ENCODE measurements at places on chromosomes 5 and 9. TPM values are rescaled to one million over a fixed set of nuclear protein-coding genes. Genes with fewer than 3 reads are reported as not detected.

SPINK14 gene
- not detected for total RNA-seq

FAM219A gene
- 12.1 TPM for total RNA-seq

DNA sequence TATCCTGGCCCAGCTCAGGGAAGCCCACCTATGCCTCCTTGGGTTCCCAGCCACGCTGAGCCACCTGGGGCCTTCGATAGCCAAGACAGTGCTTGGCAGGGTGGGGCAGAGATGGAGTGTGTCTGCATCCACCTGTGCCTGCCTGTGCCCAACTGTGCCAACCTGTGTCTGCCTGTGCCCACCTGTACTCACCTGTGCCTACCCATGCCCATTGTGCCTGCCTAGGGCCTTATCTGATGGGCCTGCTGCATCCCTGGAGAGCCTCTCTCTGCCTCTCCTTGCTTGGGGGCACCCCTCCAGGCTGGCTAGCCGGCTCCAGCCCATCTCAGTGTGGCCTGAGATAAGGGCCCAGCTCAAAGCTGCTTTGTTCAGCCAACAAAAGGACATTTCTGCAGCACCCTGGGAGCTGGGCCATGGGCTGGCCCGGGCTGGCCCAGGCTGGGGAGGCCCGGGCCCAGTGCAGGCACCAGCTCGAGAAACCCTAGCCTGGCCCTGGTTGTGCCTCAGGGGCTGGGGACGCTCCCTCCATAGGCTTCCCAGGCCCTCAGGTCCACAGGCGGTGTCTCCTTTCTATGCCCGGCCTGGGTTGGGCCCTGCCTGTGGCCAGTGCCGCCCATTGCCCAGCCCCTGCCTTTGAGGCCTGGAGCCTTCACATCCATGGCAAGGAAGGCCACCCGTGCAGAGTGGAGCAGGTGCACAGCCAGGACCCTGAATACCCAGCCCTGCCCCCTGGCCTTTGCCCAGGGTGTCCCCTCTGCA lies 37.3 kb upstream of the NOTCH1 start:
- no peak for DNase-seq

DNA sequence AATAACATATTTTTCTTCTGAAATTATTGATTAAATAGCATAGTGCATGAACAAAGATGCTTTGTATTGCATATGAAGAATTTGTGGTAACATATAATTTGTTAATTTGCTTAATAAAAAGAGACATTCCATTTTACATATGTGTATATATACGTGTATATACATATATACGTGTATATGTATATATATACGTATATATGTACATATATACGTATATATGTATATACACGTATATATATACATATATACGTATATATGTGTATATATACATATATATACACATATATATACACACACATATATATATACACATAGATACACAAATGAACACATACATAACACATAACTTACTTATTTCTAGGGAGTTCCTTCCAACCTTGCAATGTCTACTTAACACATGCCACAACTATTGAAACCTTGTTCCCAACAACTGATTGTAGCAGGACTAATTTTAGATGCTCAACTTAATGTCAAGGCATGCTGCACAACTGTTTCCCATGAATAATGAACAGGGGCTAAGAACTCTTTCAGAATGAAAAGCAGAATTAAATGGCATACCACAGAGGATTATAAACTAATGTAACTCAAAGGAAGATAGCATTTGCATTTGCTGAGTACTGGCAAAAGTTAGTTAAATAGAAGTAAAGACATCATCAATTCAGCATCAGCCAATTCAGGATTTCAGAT lies 17.4 kb downstream of the KIF24 start:
- no peak for DNase-seq

GRCh38 chr5:177099422-177100093 lies 12.8 kb downstream of the FGFR4 start:
- no peak for DNase-seq

- DNase-seq: no peak
Measured at GRCh38 chr9:79768194-79768593, 196.4 kb downstream of the TLE4 start.

DNA sequence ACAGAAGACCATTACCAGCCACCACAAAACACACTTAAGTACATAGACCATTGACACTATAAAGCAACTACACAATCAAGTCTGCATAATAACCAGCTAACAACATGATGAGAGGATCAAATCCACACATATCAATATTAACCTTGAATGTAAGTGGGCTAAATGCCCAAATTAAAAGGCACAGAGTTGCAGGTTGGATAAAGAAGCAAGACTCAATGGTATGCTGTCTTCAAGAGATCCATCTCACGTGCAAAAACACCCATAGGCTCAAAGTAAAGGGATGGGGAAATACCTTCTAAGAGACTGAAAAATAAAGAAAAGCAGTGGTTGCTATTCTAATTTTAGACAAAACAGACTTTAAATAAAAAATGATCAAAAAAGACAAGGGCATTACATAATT lies 113.6 kb upstream of the CD180 start:
- DNase-seq: no peak

GRCh38 chr9:88947581-88948573 lies 43.4 kb upstream of the S1PR3 start:
- no peak for DNase-seq

GRCh38 chr5:173472164-173472563 lies 143.9 kb upstream of the STC2 start:
- peak; percentile 97 for DNase-seq

GRCh38 chr5:135999406-136000139 lies 29.2 kb upstream of the TGFBI start:
- peak; percentile 99 for DNase-seq
